ENCODE measurements at places on chromosomes 16 and 17.
A peak's percentile ranks its signal among the peaks of the same experiment; 100 is the strongest.

DNA sequence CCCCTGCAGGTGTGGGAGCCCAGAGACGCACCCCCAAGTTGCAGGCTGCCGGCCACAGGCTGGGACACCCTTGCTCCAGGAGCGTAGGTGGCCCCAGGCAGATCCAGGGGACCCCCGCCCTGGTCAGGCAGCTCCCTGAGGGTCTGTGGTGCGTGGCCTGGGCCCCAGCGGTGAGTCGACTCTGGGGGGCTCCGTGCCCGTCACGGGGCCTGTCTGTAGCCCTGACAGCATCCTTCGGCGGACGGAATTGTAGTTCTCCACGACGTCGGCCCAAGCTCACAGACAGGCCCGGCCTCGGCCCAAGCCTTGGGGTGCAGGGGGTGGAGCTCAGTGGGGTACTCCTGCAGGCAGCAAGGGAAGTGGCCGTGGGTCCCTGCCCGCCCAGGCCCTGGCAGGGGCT lies 82.9 kb downstream of the LMF1 start:
- no peak for DNase-seq

DNA sequence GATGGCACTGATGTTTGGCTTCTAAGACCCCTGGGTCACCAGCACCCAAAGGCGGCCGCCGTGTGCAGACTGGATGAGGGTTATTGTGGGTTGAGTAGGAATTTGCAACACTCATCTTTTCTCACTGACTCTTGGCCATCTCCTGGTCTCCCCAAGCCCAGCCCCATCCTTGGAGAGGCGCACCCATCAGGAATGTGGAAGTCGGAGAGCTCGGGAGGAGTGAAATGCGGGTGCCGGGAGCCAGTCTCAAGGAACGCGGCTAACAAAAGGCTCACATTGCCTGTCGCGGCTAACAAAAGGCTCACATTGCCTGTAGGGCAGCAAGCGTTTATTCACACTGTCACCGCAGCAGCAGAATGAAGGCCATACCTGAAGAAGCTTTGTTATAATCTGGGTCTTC lies 248.6 kb downstream of the FOXL1 start:
- DNase-seq = no peak

DNA sequence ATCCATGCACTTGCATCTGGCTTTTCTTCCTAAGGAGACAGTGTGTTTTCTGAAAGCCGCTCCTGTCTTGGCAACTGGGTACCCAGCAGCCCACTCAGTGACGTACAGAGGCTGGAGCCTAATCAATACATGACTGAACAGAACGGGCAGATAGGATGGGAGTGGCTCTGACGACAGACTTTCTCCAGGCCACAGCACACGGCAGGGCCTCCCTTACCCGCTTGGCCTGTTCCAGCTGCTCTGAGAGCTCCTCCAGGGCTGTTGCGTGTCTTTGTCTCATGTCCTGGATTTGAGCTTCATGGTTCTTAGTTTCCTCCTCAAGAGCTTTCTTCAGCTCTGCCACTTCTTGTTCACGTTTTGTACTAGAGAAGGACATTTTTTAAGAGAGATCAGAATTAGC lies 64.9 kb downstream of the NDEL1 start:
- DNase-seq = no peak

- no peak for DNase-seq
These were observed 174.3 kb upstream of the TBX2 start for GRCh38 chr17:61225178-61225882.

DNA sequence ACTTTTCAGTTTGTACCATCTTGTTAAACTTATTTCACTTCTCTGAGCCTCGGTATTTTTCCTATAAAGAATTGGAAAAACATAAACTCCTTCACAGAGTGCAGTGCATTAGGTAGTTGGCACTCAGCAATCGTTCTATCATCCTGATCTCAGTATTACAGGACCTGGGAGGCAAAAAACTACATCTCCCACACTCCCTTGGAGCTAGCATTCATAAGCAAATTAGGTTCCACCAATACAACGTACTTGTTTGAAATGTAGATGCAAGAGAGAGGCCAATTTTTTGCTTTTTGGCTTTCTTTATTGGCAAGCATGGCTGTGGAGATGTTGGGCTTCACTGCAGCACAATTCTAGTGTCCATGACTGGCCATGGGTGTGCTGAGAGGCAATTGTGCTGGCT lies 285.2 kb downstream of the CA10 start:
- no peak for DNase-seq

- no peak for DNase-seq
These were observed 16.0 kb downstream of the TRIM25 start for GRCh38 chr17:56897646-56898424.

DNA sequence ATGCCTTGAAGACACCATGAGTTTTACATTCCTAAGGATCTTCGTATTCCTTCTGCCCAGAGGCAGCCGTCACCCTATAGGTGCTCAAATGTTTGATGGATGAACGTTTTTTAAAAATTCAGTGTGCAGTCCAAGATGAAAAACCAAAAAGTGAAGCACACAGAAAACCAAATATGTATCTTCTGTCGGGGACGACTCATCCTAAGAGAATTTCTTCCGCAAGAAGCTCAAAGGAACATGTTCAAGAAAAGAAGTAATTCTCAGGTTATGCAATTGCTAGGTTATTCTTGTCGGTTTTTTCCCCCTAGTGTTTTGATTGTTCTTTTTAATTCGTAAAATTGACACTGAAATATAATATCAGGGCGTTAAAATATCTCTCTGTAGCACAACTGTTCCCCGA lies 1.4 kb downstream of the CENPV start:
- no peak for DNase-seq

DNA sequence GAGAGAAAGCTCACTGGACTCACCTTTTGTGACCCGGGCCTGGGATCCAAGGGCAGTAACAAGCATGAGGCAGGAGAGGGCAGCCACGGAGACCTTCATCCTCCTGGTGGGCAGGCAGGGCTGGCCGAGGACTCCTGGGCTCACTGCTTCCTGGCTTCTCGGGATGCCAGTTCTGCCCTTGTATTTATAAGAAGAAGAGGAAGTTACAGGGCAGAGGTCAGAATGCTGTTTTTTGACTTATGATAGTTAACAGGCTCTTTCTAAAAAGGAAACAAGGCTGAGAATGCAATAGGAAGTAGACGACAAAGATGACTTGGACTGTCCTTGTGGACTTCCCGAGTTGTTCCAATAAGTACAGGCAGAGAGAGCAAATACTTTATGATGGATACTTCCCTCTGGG lies at the start of gene CCL23:
Gene CCL23, minus strand, starts transcription at position 174 of the 400 bp plus-strand sequence. Its CDS starts 75 bp downstream, at position 99.
- no peak for DNase-seq

GRCh38 chr17:66950325-66950724 lies 14.2 kb upstream of the CACNG4 start:
- no peak for DNase-seq

- no peak for DNase-seq
These were observed 43.9 kb downstream of the TSC2 start for GRCh38 chr16:2091547-2092255.

DNA sequence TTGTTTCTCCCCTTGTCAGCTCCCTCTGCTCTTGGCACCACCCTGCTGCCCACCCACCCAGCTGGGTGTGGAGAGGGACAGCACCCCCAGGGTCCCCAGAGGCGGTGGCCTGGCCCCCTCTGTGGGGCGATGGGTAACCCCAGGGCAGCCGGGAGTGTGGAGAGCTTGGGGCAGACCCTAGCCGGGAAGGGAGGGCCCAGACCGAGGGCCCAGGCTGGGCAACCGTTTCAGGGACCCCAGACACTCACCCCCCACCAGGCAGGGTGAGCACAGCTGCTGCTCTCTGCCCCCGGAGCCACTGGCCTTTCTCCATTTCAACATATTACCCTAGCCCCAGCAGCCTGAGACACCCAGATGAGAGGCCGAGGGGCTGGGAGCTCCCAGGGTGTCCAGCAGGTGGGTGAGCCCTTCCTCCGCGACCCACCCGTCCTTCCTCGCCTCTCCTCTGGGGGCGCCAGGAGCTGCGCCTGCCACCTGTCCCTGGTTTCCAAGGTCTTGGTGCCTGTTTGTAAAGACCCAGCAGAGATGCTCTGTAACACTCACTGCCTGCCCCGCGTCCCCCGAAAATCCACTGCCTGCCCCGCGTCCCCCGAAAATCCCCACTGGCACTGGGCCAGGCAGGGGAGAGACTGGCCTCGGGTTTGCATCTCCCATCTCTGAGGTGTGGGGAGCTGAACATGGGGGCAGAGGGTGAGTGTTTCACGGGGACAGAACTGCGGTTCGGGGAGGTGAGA lies 45.4 kb downstream of the BAHCC1 start:
- no peak for DNase-seq

DNA sequence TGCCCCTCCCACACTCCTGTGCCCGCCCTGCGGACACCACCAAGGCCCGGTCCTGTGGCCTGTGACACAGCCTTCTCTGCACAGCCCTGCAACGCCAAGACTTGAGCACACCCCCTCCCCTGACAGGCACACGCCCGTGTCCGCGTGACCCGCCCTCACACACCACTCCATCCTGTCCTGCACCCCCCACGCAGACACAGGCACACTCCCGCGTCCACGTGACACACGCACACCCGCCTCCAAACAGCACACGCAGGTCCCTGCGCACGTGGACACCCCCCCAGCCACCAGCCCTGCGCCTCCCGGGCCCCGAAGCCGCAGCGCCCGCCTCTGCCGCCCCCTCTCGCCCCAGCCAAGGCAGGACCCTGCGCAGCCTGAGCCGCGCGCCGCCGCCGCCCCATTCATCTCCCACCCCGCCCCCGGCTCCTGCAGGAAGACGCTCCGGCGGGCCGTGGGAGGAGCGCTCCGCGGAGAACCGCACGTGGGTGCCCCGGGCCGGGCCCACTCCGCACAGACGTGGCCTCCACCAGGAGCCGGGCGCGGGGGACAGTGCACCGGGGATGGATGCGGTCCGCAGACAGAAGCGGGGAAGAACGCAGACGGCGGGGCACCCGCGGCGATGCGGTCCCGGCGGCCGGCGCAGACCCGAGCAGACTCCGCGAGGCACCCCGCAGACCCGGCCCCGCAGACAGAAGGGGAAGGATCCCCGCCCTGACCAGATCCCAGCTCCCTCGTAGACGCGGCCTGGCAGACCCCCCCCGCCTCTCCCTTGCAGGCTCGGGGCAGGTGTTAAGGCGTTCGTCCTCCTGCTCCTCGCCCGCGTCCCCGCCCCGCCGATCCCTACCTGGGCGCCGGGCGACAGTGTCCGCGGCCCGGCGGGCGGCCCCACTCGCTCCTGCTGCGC lies 506 bp downstream of the CAMKK1 start:
- peak; percentile 46 for DNase-seq

- DNase-seq = no peak
These were observed 204.4 kb upstream of the HS3ST3A1 start for GRCh38 chr17:13806092-13806491.

- no peak for DNase-seq
These were observed 17.9 kb downstream of the IGFBP4 start for GRCh38 chr17:40460968-40461731.

DNA sequence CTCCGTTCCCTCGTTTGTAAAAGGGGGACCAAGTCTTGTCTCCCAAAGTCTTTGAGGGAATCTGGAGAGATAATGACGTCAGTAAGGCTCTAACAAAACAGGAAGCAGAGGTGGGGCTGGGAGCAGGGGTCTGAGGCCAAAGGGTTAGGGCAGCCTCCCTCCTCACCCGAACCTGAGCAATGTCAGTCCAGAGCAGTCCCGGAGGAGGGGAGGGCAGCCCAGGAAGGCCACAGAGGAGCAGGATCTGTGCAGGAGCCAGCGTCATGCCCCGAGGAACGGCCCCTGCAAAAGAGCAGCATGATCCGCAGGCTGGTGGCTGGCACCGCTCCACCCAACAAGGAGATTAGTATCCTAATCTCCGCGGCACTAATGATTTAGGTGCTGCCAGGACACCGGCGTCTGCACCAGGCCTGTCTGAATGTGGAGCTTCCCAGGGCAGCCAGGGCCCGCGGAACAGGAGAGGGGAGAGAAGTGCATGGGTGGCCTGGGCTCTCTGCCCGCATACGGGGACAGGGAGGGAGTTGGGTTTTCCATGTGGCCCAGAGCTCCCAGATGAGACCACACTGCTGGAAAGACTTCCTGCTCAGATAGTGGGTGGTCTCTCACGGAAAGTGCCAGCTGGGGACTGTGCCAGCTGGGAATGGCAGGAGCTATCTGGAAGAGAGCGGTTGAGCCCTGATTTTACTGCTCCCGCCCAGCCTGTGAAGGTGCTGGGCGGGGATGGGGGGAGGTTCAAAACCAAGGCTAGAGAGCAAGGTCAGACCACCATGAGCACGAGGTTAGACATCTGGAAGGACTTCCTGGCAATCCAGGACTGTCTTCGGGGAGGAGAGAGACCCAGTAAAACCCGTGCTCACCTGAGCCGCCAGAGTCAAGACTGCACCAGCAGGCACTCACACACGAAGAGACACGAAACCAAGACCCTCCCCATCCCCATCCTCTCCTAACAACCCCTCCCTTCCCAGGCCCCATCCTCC lies 11.0 kb upstream of the KRT17 start:
- no peak for DNase-seq

DNA sequence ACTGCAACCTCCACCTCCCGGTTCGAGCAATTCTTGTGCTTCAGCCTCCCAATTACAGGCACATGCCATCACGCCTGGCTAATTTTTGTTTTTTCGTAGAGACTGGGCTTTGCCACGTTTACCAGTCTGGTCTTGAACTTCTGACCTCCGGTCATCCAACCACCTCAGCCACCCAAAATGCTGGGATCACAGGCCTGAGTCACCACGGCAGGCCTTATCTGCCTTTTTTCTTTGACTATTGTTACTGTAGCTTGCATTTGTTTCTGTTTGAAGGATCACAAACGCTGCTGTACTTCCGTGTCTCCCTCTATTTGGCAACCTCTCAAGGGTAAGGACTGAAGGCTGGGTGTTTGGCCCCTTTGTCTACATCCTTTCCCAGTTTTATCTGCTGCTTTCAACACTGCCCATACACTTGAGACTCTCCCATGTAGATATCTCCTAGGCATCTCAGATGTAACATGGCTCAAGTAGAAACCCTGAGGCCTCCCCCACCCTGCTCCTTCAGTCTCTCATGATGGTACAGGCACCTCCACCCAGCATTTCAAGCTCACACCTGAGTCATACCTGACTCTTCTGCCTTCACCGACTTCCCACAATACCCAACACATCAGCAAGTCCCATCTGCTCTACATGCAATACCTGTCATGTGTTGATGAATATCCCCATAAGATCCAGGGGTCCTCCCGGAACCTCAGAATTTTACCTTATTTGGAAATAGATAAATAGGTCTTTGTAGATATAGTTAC lies 219.0 kb downstream of the CPPED1 start:
- DNase-seq = no peak

DNA sequence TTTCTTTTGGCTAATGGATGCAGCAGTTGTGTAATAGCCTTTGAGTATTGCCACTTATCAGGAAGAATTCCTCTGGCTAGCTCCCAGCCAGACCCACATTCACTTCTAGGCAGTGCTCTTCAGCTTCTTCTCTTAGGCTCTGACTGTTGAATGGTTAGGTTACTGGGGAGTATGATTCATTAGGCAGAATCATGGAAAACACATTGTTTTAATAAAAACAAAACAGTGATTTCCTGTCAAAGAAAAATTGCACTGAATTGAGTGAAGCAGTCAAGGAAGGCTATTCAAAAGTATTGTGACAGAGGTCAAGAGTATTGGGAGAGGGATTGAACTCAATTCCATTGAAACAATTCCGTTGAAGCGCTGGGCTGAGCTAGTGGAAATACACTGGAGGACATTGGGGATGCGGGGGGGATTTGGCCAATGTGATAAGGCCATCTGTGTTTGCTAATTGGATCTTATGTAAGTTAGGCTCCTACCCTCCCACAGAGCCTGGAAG lies 68.0 kb downstream of the CNTNAP4 start:
- DNase-seq = no peak

- DNase-seq = no peak
These were observed 205.2 kb downstream of the STX8 start for GRCh38 chr17:9370467-9370866.

GRCh38 chr17:7034955-7035590 lies 742 bp upstream of the SLC16A13 start:
- DNase-seq = no peak

GRCh38 chr17:35804658-35805192 lies 4.6 kb upstream of the TAF15 start:
- DNase-seq = no peak

GRCh38 chr16:67942200-67942509 lies 1.8 kb downstream of the LCAT start:
- DNase-seq = no peak
